ENCODE measurements at places on chromosomes 3 and 15. TPM values are rescaled to one million over a fixed set of nuclear protein-coding genes. Genes with fewer than 3 reads are reported as not detected.

EEF1AKMT4 gene
- 3.6 TPM for total RNA-seq

CACNA2D2 gene
- not detected for total RNA-seq

ABHD2 gene
- 22.6 TPM for total RNA-seq

SACM1L gene
- 36.8 TPM for total RNA-seq

FBXW12 gene
- total RNA-seq, result not detected

HIGD2B gene
- total RNA-seq, result not detected

DPPA2 gene
- total RNA-seq, result not detected

All from cardiac atrium fibroblast (primary cell).